ENCODE measurements at places on chromosomes 5 and 9. TPM values are rescaled to one million over a fixed set of nuclear protein-coding genes. Genes with fewer than 3 reads are reported as not detected.

Gene MSMP
- total RNA-seq = not detected

GRCh38 chr5:88792144-88792840 lies 90.7 kb downstream of the MEF2C start:
- no peak for DNase-seq

GRCh38 chr9:14911046-14911445 lies 818 bp upstream of the FREM1 start:
- DNase-seq = no peak

DNA sequence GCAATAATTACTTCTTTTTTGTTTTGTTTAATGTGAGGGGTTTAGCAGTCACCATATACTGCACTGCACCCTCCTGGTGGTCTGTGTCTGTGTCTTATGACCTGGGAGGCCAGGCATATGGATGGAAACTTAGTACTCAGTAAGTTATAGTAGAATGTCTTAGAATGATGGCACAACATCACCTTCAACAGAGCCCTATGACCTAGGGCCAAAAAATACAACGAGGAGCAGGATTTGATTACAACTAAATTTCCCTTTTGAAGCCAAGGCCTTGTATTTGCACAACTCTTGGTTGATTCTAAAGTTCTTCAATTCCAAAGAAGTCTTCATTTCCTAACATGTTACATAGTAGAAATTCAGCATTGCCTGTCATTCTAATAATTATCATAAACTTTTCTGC lies 422.1 kb upstream of the PIK3R1 start:
- DNase-seq = no peak

DNA sequence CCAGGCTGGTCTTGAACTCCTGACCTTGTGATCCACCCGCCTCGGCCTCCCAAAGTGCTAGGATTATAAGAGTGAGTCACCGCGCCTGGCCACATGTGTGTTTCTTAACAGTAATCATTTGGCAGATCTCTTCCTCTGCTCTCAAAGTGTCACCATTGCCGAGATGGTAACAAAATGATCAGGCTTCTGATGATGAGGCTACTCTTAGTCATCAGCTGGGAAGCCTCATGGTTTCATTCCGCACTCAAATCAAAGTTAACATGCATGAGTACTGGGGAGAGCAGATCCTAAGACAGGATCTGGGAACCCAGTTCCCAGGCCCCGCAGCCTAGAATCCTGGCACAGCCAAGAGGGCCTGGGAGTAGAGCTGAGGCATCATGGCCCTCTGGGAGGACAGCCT lies 27.4 kb downstream of the BARHL1 start:
- DNase-seq = no peak

DNA sequence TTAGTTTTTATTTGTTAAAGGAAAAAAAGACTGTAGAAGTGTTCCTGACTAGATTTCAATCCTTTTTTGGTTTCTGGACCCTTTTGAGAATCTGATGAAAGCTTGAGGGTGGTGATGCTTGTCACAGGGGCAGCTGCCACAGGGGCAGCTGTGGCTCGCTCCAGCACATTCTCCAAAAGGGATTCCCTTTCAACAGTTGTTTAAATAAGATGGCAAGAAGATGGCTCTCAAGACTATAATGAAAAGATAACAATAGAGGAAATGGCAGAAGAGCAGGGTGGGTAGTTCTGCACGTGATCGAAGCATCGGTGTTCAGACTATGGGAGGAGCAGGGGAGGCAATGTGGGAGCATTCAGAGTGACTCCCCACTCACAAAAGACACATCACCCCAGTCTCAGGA lies 46.5 kb upstream of the TNFAIP8 start:
- DNase-seq = no peak
